ENCODE measurements at places on chromosomes 6 and 20.
A peak's percentile ranks its signal among the peaks of the same experiment; 100 is the strongest.

DNA sequence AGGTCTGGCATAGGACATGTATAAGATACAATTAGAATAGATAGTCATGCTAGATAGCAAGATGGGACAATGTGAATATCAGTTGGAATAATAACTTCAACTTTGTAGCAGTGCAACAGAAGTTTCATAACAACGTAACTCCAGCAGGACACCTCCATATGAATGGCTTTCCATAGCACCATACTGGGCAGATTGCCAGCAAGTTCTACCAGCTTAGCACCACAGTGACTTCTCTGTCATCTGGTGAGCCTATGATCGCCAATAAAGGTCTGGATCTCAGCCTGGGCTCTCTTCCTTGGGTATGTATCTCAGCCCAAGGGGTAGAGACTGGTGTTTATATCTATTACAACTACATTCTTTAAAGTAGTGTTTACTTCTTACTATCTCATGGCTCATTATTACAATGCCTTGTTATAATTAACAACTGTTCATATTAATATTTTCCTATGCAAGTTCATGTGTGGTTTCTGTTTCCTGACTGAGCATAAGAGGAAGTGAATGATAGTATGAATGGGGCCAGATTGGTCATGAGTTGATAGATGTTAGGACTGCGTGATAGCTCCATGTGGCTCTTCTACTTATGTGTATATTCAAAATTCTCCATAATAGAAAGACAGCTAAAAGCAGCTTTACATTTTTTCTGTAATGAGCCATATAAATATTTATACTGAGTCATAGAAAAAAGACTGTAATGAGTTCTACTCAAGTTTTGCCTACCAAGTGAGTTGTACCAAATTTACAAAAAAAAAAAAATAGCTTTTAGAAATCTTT, 22.9 kb downstream of the HTR1B start:
- DNase-seq, result no peak

DNA sequence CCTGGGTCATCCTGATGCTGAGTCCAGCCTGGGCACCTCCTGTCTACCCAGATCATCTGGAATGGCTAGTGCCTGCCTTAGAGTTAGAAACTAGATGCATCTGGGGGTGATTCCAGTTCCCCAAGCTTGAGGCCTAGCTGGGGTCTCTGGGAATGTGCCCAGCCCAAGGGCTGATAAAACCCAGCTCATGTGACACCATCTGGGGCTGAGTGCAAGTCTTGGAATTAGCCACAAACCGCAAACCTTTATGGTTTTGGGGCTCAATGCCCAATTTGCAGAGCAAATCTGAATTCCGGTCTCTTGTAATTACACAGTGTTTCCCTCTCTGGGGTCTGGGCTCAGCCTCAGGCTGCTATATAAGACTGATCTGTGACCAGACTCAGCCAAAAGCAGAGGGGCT, at the start of gene BPIFB4:
Gene BPIFB4, plus strand, starts transcription at position 385 of the 400 bp plus-strand sequence. CDS start 1,884 bp downstream, outside the sequence.
- DNase-seq, result no peak

- no peak for DNase-seq
Observed at GRCh38 chr6:26031151-26031594, 56.1 kb upstream of the HFE start.

- DNase-seq, result no peak
Observed at GRCh38 chr20:47228654-47229053, 127.8 kb downstream of the ZMYND8 start.

- no peak for DNase-seq
Observed at GRCh38 chr20:20450521-20450920, 82.6 kb downstream of the INSM1 start.

GRCh38 chr6:89630488-89630887, 8.1 kb downstream of the LYRM2 start:
- no peak for DNase-seq

DNA sequence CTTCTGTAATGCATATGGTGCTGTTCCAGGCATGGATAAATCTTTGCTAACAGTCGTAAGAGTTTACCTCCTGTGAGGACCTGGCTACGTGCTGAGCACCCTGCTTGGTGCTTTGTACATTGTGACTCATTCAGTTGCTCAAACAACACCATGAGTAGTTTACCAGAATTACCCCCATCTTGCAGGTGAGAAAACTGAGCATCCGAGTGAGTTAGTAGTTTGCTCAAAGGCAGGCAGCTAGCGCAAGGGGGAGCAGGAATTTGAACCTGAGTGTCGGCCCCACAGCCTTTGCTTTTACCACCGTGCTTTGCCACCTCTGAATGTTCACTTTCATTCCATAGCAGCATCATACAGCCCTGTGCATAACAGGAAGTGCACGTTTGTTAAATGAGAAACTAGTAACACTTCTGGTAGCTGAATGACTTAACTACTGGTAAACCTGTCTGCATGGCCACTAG, 121.9 kb downstream of the MTHFD1L start:
- no peak for DNase-seq

- DNase-seq, result no peak
Observed at GRCh38 chr6:121356575-121356974, 22.3 kb upstream of the TBC1D32 start.

DNA sequence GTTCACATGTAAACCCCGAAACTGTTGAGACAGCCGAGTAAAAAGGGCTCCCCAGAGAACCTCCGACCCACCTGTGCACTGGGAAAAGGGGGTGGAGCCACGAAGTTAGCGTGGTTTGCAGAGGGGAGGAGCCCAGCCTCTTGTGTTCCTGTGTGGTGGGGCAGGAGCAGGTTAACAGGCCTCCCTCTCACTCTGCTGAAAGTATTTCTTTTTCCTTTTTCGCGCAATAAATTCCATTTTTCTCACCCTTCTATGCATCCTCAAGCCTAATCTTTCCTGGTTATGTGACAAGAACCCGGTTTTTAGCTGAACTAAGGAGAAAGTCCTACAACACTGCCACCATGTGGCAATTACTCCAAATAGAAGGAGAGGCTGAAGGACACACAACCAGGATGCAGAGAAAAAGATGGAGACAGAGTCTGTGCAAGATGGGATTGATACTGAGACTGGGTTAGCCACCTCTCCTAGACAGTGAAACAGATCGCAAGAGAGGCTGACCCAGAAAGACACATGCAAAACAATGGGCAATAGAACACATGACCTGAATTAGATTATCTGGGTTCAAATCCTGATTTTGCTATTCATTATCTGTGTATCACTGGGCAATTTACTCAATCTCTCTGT, 168.7 kb upstream of the PRSS16 start:
- peak; percentile 77 for DNase-seq

- no peak for DNase-seq
Observed at GRCh38 chr20:7841971-7842310, 98.3 kb downstream of the HAO1 start.

DNA sequence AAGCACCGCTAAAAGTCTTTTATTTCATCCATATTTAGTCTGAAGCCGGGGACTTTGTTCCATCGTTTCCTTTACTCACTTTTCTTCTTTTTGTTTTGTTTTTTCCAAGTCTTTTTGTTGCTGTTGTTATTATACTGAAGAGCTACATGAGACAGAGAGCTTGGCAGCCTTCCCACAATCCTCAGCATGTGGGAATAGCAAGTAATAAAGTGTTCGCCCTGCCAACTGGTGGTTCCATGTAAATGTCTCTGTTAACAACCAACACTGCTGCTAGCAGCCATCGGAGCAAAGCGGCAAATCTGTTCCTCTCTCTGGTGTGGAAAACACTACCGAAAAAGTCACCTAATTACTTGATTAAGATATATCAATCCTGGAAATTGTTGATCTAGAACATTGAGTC, 437.8 kb upstream of the ID4 start:
- DNase-seq, result no peak

DNA sequence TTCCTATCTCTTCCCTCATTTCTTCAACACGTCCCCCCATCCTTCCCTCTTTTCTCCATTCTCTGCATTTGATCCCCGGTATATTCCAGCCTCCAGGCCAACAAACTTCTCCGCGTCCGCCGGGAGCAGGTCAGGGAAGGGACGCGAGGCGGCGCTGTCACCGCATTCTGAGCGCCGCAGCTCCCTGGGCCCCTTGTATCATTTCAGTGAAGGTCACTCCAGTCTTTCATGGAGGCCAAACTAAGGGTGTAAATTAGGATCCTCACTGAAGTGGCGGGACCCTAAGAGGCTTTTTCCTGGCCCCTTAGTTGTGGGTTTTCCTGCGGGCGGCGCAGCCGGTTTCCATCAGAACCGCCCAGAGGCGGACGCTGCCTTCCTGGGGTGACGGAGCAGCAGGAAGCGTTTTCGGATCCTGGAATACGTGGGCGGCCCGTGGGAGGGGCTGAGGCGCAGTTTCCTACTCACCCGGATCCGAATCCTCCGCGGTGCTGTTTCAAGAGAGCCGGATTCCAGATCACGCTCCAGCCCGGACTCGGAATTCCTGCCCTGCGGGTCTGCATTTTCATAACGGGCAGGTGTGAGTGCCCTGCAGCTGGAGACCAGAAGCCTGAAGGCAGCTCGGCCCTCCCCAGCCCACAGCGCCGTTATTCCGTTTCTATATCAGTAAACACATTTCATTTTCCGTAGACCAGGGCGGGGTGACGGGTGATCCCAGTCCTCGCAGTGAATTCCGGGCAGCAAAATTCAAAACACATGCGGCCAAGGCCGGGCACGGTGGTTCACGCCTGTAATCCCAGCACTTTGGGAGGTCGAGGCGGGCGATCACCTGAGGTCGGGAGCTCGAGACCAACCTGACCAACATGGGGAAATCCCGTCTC, 3.6 kb upstream of the MICA start:
- DNase-seq, result peak; percentile 91

- no peak for DNase-seq
Observed at GRCh38 chr6:149112976-149113375, 204.5 kb upstream of the TAB2 start.

DNA sequence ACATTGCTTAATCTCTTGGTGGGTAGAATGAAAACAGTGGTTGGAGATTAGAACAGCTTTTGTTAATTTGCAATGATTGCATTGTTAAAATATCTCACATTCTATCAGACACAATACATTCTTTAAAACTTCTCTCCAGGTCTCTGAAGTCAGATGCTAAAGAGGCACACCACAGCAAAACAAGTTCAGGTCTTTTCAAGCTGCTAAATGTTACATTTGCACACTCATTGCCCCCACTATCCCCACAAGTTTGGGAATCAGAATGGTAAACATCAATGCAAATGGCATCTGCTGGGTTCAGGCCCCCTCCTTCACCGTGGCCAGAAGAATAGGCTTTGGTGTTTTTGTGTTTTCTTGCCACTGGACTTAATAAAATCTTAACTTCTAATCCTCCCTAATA, 10.1 kb upstream of the HAO1 start:
- no peak for DNase-seq

- no peak for DNase-seq
Observed at GRCh38 chr20:49630396-49630951, 62.5 kb upstream of the PTGIS start.

- DNase-seq, result no peak
Observed at GRCh38 chr6:111113336-111114086, 26.2 kb downstream of the SLC16A10 start.

GRCh38 chr6:69090132-69090531, 455.1 kb downstream of the ADGRB3 start:
- no peak for DNase-seq

DNA sequence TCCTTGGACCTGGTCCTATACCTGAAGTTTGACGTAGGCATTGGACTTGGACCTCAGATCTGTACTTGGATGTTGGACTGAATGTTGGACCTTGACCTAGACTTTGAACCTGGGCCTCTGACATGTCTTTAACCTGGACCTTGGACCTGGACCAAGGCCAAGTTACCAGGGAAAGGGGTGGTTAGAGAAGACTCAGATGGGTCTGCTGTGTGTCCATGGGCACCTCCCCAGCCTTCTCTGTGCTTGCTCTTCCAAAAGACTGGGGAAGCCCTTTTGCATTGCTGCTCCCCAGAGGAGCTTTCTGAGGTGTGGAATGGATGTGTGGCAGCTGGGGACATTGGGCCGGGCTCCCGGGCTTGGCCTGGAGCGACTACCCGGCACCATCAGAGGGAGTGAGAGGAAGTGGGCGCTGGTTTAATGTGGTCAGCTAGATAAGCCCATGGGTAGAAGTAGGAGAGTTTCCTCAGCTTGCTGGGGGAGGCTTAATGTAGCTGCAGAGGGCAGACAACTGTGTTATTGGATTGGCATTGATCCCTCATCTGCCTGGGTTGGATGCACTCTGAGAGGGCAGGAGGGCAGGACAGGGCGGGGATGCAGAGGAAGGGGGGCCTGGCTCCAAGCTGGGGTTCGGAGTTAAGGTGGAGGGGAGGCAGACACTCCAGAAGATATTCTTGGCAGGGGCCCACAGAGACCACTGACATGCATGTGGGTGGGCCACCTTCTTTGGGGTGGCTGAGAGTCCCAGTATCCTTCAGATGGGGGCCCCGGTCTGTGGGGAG, 4.2 kb downstream of the SCRT2 start:
- no peak for DNase-seq

GRCh38 chr6:114032721-114033120, 61.8 kb upstream of the HDAC2 start:
- DNase-seq, result no peak

GRCh38 chr6:121540210-121540609, 104.8 kb downstream of the GJA1 start:
- DNase-seq, result no peak

DNA sequence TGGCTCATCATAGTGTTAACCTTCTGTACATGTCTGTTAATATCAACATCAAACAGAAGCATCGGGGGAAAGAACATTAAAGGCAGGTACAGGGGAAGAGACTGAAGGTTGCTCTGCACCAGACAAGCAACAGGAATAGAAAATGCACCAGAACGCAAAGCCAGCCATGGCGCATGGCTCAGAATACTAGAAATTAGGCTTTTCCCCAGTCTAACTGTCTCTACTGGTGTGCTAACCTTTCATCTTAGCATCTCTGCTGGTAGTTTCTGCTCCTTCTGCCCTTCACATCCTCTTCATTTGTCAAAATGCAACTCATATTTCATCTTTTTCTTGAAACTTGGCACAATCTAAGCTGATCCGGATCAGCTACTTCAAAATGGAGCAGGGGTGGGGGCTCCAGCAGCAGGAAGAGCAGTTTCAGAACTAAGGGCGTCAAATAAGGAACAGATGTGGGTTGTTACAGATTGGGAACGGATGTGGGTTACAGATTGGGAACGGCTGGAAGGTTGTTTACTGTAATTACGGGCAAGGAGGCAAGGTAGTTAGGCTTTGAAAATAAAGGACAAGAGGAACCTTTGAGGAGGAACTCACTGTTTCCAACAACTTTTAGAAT, 13.1 kb upstream of the RNASET2 start:
- DNase-seq, result no peak

- no peak for DNase-seq
Observed at GRCh38 chr6:53917464-53917842, 122.6 kb downstream of the LRRC1 start.

DNA sequence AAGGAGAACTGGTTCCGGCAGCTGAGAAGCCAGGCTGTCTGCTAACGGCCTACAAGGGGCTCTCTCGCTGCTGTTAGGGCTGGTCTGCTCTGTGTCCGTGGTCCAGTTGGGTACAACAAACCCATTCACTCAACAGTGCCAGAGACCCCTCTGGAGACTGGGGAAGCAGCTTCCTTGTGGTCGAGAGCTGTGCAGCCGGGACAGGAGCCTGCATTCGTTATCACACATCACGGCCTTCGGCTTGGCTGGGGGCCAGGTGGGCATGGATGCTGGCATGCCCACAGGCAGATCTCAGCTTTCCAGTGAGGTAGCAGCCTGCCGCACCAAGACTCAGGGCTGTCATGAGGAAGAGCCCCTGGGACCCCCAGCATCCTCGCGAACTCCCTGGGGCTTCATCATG, 124.7 kb downstream of the PREX1 start:
- DNase-seq, result no peak

Data from small intestine (tissue), 16 donors.